ENCODE measurements at places on chromosomes 11 and 22.
A peak's percentile ranks its signal among the peaks of the same experiment; 100 is the strongest.

DNA sequence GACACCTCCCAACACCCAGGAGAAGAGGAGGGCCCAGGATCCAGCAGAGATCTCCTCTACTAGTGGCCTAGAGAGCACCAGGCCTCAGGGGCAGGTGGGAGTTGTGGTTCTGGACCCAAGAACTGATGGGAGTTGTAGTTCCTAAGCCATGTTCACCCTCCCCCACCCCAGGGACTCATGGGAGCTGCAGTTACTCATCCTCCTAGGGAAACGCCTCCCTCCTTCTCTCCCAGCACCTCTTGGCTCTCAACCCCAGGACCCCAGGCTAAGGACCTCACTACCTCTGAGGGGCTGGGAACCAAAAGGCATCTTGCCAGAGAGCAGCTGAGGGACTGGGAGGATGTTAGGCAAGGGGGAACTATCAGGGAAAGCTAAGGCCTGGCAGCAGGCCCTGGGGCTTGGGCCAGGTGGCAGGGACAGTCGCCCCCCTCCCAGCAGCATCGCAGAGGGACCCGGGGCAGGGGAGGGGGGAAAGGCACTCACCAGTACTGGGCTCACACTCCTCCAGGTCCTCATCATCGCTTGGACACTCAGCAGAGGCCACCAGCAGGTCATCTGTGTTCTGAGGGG lies 28.9 kb downstream of the SLC22A12 start:
- no peak for DNase-seq

DNA sequence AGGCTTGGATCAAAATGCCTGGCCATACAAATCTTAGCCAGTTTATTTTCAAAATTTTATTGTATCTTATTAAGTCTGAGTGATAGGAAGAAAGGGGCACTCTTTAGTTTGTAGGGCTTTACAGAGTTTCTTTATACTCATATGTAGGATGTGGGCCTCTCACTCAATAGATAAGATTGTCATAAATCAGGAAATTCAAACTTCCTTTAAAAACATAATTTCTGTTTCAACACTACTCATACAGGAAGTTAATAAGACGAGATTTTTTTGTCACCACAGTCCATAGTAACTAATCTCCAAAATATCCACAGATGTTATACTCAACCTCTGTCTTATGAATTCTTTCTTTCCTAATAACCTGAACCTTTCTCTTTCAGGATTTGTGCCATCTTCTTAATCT lies 13.3 kb upstream of the OR56B4 start:
- DNase-seq: no peak

DNA sequence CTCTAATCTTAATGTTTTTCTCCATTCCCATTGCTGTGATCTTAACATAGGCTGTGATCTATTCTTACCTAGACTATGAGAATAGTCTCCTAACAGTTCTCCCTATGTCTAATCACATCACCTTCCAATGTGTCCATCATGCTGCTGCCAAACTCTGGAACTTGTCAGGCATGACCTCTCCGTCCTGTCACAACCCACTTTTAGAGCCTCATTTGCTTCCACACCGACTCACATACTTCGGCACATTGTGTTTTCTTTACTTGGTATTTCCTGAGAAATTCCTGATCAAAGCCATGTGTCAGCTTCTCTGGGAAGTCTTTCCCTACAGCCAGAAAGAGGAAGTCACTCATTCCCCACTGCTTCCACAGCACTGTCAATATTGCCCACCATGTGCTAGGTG lies 40.5 kb upstream of the BIRC3 start:
- no peak for DNase-seq

DNA sequence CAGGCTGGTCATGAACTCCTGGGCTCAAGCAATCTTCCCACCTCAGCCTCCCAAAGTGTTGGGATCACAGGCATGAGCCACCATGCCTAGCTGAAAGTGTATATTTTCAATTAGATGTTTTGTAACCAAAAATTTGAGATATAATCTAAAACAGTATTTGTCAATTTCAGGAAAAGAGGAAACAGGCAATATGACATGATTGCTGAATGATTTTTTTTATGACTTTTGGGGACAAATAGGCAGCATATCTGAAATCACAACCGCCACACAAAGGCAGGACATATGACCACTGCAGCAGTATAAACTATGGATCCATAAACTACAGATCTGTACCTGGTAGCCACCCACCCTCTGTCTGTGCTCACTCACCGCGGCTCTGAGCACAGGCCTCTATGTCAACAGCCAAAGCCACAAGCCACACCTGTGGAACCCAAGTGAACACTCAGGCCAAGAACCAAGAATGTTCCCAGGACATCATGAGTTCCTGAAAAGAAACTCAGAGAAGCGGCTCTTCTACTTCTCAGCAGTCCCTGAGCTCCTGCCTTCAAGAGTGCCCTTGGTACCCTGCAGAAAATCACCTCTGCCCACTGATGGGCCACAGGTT lies 22.5 kb downstream of the PISD start:
- DNase-seq: no peak

DNA sequence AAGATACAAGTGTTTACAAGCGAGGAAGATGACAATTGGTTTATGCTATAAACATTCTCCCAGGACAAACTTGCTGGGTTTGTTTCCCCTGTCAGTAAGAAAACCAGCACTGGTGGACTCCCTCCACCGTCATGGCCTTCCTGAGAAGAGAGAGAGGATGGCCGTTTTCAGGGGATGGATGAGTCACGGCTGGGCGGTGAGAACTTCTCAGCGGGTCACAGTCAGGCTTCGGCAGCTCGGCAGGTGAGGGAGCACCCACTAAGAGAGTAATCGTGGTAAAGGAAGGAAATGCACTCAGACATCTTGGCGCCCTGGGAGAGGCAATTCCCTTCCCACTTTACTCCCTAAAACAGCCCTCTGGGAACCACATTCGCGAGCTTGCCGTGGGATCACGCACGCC lies 83.9 kb downstream of the NCAM1 start:
- DNase-seq: peak; percentile 48

GRCh38 chr11:68999093-68999747 lies 13.8 kb downstream of the MRGPRF start:
- no peak for DNase-seq

GRCh38 chr11:45933131-45933831 lies 10.8 kb downstream of the LARGE2 start:
- no peak for DNase-seq

- no peak for DNase-seq
Measured at GRCh38 chr22:50259302-50259701, 2.2 kb downstream of the MAPK12 start.

DNA sequence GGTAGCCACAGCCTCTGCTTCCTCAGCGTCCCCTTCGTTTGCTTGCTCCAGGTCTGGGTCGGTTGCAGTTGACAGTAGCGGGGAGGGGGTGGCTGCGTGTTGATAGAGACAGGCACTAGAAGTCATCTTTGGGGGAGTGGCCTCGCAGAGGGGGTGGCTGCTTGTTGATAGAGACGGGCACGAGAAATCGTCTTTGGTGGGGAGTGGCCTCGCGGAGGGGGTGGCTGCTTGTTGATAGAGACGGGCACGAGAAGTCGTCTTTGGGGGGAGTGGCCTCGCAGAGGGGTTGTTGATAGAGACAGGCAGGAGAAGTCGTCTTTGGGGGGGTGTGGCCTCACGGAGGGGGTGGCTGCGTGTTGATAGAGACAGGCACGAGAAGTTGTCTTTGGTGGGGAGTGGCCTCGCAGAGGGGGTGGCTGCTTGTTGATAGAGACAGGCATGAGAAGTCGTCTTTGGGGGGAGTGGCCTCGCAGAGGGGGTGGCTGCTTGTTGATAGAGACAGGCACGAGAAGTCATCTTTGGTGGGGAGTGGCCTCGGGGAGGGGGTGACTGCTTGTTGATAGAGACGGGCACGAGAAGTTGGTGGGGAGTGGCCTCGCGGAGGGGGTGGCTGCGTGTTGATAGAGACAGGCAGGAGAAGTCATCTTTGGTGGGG lies 328.3 kb downstream of the TBC1D22A start:
- DNase-seq: no peak

GRCh38 chr11:23932485-23932898 lies 564.4 kb upstream of the LUZP2 start:
- no peak for DNase-seq

DNA sequence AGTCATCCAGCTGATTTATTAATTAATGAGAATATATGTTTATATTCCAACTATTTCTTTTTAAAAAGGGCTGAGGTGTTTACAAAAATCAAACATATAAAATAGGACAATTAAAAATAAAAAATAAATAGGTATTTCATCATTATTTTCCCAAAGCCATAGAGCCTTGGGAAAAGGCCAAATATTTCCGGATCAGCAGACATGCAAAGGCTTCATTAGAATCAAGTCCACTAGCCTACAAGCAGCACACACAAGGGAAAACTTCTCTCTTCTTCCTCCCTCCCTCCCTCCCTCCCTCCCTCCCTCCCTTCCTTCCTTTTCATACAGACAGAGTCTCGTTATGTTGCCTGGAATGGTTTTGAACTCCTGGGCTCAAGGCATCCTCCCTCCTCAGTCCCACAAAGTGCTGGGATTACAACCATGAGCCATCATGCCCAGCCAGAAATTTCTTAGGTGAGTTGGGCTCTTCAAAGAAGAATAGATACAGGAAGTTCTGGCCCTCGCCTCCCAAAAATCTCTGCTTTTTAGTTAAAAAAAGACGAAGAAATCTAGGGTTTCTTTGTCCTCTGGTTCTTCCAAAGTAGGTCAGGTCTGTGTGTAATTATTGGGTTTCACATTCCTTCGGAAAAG lies 121.2 kb downstream of the SIK3 start:
- no peak for DNase-seq

- no peak for DNase-seq
Measured at GRCh38 chr11:42960521-42961088, 351.2 kb upstream of the API5 start.

DNA sequence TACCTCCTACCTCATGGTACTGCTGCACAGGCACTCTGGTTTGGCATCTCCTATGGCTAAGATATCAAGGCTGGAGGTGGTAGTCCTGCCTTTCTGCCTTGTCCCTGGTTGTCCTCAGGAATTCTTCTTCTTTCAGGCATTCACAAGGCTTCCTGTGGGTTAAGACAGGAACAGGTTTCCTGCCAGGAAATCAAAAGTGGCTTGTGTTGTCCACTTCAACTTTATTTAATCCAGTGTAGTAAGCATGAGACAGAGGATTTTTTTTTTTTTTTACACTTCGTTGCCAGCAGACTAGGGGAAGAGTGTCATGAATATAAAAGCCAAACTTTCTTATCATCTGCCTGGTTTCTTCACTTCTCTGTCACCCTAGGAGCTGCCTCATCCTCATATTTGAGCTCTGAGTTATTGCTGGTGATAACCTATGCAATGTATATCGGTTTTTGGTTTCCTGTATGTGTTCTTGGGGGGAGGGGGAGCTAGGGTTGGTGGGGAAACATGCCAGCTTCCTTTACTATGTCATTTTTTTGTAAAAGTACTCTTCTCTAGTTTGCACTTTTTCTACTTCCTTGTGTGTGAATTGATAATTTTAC lies 50.2 kb downstream of the XKR3 start:
- DNase-seq: no peak

DNA sequence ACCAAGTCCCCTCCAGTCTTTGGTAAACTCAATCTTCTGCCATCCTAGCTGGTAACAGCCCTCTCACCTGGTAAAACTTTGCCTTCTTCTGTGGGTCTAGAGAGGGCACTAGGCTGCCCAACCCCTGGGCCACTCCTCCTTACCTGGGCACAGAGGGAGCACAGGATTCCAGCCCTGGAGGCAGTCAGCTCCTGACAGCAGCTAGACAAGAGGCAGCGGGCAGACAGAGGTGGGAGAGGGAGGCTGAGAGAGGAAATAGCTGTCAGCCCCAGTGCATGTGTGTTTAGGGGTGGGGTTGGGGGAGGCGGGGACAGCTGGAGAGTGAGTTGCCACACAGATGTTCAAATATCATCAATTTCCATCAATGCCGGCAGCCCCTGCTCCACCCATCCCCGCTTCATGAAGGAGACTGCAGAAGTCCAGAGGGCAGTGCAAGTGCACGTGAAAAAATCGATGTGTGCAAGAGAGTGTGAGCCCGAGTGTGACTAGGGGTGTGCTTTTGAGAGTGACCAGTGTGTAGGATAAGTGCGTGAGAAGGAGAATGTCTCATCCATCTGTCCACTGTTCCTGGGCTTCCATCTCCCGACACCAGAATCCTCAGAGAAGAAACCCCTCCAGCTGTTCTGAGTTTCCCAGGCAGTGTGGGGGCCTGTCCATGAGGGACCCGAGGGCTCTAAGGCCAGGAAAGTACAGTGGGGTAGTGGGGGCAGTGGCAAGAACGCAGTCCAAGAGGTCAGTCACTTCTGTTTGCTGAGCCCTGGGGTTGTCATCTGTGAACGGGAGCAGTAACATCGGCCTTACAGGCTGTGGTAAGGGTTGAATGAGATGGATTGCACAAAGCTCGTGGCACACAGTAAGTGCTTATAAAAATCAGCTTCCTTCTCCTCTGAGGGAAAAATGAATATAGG lies at the start of gene PTGDR2:
TSS of gene PTGDR2 (minus strand) at position 225 of the 908 bp plus-strand sequence. CDS start 2,228 bp downstream, outside the sequence.
- no peak for DNase-seq

GRCh38 chr11:64711138-64711955 lies 11.7 kb downstream of the NRXN2 start:
- no peak for DNase-seq

- DNase-seq: no peak
Measured at GRCh38 chr11:35554491-35555437, 29.3 kb upstream of the PAMR1 start.

DNA sequence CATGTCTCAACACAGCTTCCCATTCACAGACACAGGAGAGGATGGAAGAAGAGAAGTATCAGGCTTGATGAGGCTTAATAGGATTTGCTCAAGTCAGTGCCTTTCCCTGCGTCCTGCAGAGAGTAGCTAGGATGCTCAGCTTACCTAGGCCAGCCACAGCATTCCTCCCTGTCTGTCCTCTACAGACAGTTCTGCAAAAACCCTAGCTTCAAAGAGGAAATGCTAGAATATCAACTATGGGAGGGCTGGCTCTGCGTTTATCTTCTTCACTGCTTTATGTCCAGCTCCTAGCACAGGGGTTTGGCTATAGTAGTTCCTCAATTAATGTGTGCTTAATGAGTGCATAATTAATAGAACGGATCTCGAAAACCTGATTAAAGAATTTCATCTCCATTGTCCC lies 16.4 kb downstream of the KCNJ5 start:
- DNase-seq: no peak

Data from RCC 7860 (cell line).